Activated B cell treated with CpG ODN at 0.5 μM for 24 hours (primary cell): ENCODE measurements at places on chromosomes 1 and 21. TPM values are rescaled to one million over a fixed set of nuclear protein-coding genes. Genes with fewer than 3 reads are reported as not detected.

CFHR5 gene
- not detected in 2 replicates for total RNA-seq

CYYR1 gene
- not detected in 2 replicates for total RNA-seq

FCER1A gene
- not detected in 2 replicates for total RNA-seq

GOLPH3L gene
- 19.7 and 22.5 TPM in 2 replicates for total RNA-seq

MYOM3 gene
- total RNA-seq, result not detected in 2 replicates

LRRC38 gene
- total RNA-seq, result not detected in 2 replicates

GSTM5 gene
- 0.04 TPM in 1 of 2 replicates, not detected in the other for total RNA-seq

FOXO6 gene
- 0.12 and 0.55 TPM in 2 replicates for total RNA-seq

DIO1 gene
- total RNA-seq, result not detected in 2 replicates

SYT6 gene
- not detected in 2 replicates for total RNA-seq

AIM2 gene
- 46.5 and 53.3 TPM in 2 replicates for total RNA-seq

CD5L gene
- total RNA-seq, result 0.20 TPM in 1 of 2 replicates, not detected in the other

DMBX1 gene
- total RNA-seq, result not detected in 2 replicates

NLRP3 gene
- 0.44 and 0.73 TPM in 2 replicates for total RNA-seq
